ENCODE measurements at places on chromosomes 7 and 10.
A peak's percentile ranks its signal among the peaks of the same experiment; 100 is the strongest.

DNA sequence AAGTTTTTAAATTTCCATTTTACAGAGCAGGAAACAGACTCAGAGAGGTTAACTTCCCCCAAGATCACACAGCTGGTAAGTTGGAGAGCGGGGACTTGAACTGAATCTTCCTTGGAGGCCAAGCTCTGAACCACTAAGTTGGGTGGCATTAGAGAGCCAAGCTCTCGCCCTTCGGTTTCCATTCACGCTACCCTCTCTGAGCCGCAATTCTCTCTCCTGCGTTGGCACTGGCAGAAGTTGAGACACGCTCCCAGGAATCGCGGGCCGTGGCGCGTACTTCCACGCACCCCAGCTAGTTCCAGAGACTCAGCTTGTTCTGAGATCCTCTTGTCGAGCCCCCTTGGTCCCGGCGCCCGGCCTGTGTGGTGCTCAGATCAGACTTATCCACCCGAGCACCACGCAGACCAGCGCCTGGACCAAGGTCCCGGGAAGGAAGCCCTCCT, 29.3 kb upstream of the VAX1 start:
- no peak for DNase-seq

DNA sequence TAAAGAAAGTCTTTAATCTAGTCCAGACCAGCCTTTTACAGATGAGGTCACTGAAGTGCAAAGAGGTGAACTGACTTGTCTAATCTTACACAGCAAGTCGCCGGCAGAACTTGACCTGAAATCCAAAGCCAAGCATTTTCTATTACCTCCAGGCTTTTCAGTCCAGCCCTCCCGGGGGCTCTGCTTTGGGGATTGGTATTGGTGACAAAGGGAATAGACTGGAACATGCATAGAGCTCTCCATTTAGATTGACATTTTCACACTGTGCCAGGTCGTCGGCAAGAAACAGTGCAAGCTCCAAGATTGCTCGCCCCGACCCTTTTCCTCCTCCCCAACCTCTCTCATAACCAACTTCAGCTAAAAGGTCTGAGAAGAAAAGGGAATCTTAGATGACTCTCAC, 42.2 kb upstream of the MTPAP start:
- no peak for DNase-seq

- no peak for DNase-seq
Observed at GRCh38 chr7:113774182-113774807, 144.5 kb downstream of the PPP1R3A start.

- no peak for DNase-seq
Observed at GRCh38 chr7:25598765-25599164, 370.5 kb upstream of the NPVF start.

DNA sequence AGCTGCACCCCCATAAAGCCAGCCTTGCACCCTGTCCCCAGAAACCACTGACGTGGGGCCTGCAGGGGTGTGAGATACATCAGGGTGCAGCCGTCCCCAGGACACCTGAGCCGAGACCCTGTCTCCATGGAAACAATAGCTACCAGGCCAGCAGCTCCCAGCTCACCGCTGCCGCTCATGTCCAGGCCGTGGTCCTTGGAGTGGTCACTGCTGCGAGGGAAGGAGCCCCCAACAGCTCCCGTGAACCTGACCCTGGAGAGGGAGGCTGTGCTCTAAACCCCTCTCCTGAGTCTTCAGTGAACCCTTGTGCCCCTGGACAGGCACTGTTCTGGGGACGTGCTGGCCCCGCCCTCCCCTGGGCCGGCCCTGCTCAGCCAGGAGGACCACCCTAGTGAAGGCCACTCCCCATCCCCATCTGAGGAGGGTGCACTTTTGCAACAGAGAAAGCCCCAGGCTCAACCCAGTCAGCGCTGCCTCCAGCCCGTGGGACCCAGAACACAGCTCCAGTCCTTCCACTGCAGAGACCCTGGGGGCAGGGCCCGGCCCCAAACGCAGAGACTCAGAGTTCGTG, 19.6 kb upstream of the INPP5A start:
- peak; percentile 65 for DNase-seq

GRCh38 chr10:45044290-45044689, 43.6 kb downstream of the ZNF22 start:
- DNase-seq: no peak

DNA sequence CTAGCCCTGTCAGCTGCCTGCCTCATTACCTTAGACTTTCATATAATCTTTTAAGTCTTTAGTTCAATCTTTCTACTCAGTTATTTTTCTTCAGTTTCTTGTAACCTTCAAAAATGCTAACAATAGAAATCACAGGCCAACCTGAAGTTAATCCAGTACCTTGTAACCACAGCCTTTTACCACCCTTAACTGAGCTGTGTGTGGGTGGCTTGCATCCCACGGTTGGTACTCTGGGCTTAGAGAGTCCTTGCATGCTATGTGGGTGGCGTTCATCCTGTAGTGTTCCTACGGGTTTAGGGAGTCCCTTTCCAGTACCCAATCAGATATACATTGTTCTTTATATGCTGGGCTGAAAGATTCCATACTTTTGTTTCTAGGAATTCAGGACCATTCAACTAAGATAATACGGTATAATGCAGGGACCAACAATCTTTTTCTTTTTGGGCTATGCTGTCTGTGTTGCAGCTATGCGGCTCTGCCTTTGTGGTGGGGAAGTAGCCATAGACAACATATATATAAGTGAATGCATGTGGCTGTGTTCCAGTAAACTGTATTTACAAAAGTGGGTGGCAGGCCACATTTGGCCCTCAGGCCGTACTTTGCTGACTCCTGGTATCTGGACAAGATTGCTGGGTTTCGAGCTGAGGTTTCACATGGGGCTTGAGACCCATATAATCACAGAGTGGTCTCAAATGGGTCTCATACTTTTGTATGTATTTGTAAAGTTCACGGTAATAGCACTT, 280.8 kb upstream of the LRGUK start:
- no peak for DNase-seq

DNA sequence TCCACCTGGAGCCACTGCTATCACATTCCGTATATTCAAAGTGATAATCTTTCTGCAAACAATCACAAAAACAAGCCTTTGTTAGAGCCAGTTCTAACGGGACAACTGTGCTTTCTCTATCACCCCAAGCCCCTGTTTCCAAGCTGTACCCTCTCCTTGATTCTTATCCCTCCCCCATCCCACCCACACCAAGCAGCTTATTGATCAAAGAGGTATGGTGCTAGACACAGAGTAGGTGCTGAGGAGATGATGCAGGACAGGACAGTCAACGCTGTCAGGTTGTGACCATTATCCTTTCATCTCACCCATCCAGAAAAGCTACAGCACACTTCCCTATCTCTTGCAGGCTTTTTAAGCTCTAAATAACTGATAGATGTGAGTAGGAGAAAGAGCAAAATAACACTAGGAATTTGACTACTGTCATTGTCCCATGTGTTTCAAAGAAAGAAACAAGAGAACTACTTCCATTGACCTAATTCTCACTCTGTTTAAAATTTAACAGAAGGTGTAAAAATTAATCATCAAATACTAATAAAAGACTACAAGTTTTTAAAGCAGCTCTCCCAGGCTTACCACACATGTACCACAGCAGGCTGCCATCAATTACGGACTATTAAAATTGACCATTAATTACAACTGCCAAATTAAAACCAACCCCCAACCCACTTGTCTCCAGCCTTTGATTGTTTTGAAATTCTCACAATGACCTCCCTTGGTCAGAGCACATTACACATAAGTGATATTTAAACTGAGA, 94.3 kb downstream of the ELAPOR2 start:
- DNase-seq: no peak

DNA sequence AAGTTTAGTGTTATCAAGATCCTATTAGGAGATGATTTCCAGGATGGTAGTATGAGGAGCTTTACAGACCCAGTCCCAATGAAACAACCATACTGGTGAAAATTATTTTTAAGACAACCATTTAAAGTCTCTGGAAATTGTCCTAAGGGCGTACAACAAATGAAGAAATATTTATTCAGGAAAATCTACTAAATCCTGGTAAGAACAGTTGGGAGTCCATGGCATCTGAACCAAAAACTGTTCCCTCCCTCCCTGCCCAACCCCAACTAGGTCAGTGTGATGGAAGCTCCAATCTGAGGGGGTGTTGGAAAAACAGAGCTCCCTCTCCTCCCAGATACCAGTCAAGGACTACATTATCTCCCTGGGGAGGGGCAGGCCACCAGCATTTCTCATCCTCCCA, 74.7 kb upstream of the MKLN1 start:
- DNase-seq: no peak

DNA sequence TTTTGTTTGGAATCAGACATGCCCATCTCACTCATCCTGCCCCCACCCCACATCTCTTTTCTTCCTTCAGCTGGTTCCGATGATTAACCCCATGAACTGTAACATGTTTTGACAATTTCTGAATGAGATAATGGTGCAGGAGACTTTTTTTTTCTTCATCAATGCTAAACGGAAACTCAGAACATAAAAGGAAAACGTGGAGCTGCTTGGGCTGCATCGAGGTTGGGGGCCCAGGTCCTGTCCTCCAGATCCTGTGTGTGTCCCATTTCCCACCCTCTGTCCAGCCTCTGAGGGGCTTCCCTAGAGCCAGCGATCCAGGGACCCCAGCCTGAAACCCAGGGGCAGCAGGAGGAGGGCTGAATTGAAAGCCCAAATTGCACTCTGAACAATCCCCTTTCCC, 263.8 kb upstream of the GRB10 start:
- no peak for DNase-seq

DNA sequence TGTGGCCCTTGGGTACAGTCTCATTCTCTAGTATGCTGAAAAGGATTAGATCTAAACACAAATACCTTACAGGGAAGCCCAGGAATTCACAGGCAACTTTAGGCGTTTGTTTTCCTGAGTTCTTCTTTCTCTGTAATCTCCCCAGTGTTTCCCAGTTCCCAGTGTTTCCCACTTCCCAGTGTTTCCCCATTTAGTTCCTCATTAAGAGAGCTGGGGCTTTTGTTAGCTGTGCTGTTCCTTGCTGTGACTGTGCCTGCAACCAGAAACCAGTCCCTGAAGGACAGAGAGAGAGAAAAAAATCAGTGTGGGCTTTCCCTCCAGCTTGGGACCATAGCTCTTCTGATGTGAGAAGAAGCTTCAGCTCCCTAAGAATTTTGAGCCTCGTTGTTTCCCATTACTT, 802.9 kb upstream of the COBL start:
- DNase-seq: no peak

GRCh38 chr10:99551158-99551557, 18.4 kb downstream of the NKX2-3 start:
- no peak for DNase-seq

GRCh38 chr7:19413443-19413965, 268.3 kb upstream of the FERD3L start:
- no peak for DNase-seq

GRCh38 chr10:71833451-71834342, 17.4 kb downstream of the PSAP start:
- no peak for DNase-seq

- DNase-seq: no peak
Observed at GRCh38 chr10:122199070-122199469, 72.0 kb upstream of the BTBD16 start.

- DNase-seq: peak; percentile 20
Observed at GRCh38 chr10:1393481-1393880, 337.3 kb downstream of the WDR37 start.

- DNase-seq: no peak
Observed at GRCh38 chr10:126016156-126016805, 119.9 kb downstream of the FANK1 start.

DNA sequence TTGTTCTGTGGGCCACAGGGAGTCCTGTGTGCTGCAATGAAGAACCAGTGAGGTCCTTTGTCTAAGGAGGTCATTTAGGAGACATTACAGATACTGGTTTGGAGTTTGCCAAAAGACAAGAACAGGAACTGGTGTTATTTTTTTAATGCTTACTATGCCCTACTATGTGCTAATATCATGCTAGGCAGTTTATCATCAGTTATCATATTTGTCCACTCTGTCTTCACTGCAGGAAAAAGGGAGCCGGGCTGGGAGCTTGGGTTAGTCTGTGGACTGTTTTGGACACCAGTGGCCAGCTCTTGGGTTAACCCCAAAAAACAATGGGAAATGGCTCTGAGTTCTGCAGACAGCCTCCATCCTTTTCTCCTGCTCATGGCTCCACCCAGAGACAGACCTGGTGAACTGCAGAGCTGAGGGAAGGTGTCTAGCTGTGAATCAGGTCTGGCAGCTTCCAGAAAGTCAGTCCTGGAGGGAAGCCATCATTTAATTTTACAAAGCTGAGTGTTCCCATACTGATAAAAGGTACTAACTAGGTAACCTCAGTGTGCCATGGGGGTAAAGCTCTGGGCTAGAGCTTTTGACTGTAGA, 101.2 kb upstream of the ZNF746 start:
- DNase-seq: no peak

DNA sequence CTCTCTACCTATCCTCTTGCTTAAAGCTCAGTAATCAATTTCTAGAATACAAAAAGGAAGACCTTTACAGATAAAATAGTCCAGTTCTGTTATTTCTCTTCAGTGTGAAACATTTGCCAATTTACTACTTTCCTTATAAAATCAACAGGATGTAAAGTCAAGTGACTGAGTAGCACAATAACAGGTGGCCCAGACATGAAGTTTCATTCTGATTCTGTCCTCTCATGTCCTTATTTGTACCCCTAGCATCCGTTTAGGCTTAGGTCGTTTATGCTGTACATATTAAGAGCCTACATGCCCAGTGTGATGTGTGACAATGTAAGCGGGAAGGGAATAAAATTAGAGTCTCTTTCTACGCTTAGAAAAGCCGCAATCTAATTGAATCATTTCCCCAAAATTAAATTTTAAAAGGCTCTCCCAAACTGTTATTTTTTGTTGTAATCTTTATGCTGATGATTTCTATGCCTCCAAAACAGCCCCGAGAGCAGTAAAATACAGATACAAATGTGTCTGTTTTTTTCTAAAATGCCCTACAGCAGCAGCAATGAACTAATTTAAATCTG, 29.1 kb downstream of the EPC1 start:
- no peak for DNase-seq

DNA sequence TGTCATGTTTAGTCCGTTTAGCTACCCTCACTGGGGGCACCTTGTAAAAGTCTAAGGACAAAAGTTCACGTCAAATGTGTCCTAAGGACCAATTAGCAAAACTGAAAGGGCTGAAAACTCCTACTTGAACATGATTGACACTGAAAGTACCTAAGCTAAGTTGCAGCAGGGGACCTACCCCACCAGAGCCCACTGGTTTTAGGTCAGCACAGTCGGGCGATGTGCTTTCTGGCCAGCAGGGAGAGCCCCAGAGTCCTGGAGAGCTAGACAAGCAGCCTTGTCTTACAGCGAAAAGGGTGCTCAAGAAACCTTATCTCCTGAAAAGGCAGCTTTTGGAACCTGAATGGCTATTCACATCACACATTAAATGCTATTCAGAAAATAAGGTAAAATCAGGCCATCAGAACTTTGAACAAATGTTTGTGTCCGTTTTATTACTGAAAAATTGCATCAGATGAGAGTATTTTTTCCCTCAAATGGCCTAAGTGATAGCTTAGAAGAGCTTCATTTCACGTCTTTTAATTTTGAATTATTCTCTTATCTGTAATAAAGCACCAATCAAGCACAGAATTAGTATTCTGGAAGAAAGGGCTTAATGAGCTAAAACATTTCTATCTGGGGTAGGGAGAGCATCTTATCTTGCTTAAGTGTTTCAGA, 52.2 kb upstream of the MKI67 start:
- no peak for DNase-seq
